SJCRH30 (cell line): ENCODE measurements at places on chromosomes 13 and 19.
A peak's percentile ranks its signal among the peaks of the same experiment; 100 is the strongest.

- no peak for DNase-seq
These were observed 2.1 kb downstream of the RNF126 start for GRCh38 chr19:660793-661426.

GRCh38 chr13:80131204-80131603 is 209.7 kb downstream of the SPRY2 start:
- peak; percentile 80 for DNase-seq

GRCh38 chr19:44904426-44904994 is 1.1 kb upstream of the APOE start:
- DNase-seq: no peak

GRCh38 chr19:46073268-46073922 is 32.6 kb upstream of the IGFL4 start:
- DNase-seq: no peak

DNA sequence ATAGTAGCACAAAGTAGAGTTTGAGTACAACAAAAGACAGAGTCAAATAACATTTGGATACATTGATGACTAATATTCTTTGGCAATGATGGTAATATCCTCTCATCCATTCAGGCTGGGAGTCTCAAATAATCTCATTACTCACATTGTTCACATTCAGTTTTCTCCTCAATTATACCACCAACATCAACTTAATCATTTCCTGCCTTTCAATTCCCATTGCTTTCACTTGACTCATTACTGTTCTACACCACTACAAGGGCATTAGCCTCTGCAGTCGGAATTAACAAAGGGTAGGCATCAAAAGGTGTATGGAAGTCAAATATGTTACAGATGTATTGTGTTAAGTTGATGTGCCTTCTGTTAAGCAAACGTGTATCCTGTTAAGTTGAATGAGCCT is 518.4 kb upstream of the SLITRK1 start:
- DNase-seq: no peak

- no peak for DNase-seq
These were observed 302.4 kb downstream of the DCT start for GRCh38 chr13:94177041-94177440.

GRCh38 chr19:31254180-31254551 is 95.1 kb downstream of the TSHZ3 start:
- DNase-seq: peak; percentile 99
